ENCODE measurements at places on chromosomes 1 and 21.

DNA sequence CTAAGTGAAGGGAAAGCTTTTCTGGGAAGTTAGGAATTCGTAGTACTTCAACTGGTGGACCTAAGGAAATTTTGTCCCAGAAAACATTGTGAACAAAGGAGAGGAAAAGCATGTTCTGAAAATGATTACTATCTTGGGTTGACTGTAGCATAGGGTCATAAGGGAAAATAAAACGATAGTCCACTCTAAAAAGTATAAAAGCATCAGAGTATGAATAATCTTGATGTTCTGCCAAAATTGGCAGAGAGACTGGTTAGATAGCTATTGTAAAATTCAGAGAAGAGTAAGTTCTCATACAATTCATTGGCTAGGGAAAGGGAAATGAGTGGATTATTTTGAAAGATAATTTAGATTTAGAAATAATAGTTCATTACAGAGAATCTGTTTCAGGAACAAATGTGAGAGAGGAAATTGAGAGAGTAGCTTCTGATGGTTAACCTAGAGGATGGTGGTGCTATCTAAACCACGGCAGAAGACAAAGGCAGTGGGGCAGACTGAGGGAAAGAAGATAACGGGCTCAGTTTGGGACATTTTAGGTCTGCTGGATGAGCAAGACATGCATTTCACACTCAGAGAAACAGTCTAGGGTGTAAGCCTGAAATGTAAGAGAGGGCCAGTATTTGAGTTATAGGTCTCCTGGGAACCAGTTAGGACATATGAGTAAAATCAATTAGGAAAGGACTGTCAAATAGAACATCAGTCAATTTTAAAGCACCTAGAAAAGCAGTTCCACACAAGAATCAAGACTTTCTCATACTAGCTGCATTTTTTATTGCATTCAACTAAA, 799.3 kb upstream of the CXADR start:
- H3K4me3 ChIP-seq: no peak overlapping the region
- peaks cover 22% of the 10 kb centered on the region for H3K4me1 ChIP-seq
- H3K27me3 ChIP-seq: no peaks in the 10 kb centered on the region
- DNase-seq: no peak
- H3K36me3 ChIP-seq: no peaks in the 10 kb centered on the region

DNA sequence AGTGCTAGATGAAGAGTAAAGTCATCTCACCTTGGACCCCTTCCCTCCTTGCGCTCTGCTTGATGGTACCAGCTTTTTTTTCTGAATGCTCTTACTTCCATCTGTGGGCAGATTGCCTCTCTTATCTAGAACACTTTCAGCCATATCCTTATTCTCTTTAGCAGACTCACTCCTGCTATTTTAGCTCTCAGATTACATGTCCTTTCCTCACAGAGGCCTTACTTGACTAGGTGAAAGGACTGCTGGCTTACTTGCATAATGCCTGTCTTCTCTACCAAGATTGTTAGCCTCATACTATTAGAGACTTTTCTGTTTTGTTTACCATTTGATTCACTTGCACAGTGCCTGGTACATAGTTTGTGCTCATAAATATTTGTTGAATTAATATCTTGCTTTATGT, 9.3 kb downstream of the IFI44 start:
- H3K27me3 ChIP-seq: no peaks in the 10 kb centered on the region
- H3K4me1 ChIP-seq: no peaks in the 10 kb centered on the region
- no peaks in the 10 kb centered on the region for H3K36me3 ChIP-seq
- no peak overlapping the region for H3K27ac ChIP-seq
- no peak overlapping the region for H3K4me3 ChIP-seq
- DNase-seq: no peak

- peaks cover 6% of the 10 kb centered on the region for H3K4me1 ChIP-seq
- no peak overlapping the region for H3K27ac ChIP-seq
- H3K4me3 ChIP-seq: no peak overlapping the region
- no peak for DNase-seq
- peaks cover 12% of the 10 kb centered on the region for H3K36me3 ChIP-seq
- peaks cover 48% of the 10 kb centered on the region for H3K27me3 ChIP-seq
Observed at GRCh38 chr1:229430761-229431283, 3.1 kb downstream of the ACTA1 start.

- no peaks in the 10 kb centered on the region for H3K36me3 ChIP-seq
- no peak overlapping the region for H3K27ac ChIP-seq
- H3K27me3 ChIP-seq: peaks cover 2% of the 10 kb centered on the region
- no peak for DNase-seq
Observed at GRCh38 chr1:56060906-56061305, 518.5 kb downstream of the PLPP3 start.

GRCh38 chr1:119102051-119102450, 38.4 kb downstream of the WARS2 start:
- no peak overlapping the region for H3K27ac ChIP-seq
- H3K4me3 ChIP-seq: no peak overlapping the region
- peaks cover 39% of the 10 kb centered on the region for H3K4me1 ChIP-seq
- no peaks in the 10 kb centered on the region for H3K36me3 ChIP-seq
- no peak for DNase-seq
- no peaks in the 10 kb centered on the region for H3K27me3 ChIP-seq

DNA sequence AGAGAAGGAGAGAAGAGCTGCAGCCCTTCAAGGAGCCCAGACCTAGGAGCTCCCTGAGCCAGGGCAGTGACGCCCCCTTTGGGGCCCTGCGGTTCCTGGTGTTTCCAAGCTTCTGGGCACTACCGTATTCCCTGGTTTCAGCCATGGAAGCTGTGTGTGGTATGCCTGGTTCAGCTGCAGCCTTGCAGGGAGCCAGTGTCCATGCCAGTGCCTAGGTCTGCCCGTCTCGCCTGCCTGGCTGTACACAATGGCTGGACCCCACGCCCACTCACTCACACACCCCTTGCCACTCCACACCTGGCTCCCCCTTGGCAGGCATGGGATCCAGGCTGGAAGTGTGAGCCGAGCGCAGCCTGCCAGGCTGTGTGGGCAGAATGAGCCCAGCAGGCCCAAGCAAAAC, 87.7 kb downstream of the ADARB1 start:
- peaks cover 16% of the 10 kb centered on the region for H3K27me3 ChIP-seq
- no peak overlapping the region for H3K27ac ChIP-seq
- H3K4me3 ChIP-seq: no peak overlapping the region
- H3K36me3 ChIP-seq: no peaks in the 10 kb centered on the region
- H3K4me1 ChIP-seq: no peaks in the 10 kb centered on the region
- DNase-seq: no peak

Measured in HFFc6 (cell line).